ENCODE measurements at places on chromosomes 7 and 10.

- no peak for DNase-seq
Measured at GRCh38 chr7:35967366-35968139, 166.7 kb downstream of the SEPTIN7 start.

- no peak for DNase-seq
Measured at GRCh38 chr10:58963723-58964124, 212.7 kb upstream of the PHYHIPL start.

DNA sequence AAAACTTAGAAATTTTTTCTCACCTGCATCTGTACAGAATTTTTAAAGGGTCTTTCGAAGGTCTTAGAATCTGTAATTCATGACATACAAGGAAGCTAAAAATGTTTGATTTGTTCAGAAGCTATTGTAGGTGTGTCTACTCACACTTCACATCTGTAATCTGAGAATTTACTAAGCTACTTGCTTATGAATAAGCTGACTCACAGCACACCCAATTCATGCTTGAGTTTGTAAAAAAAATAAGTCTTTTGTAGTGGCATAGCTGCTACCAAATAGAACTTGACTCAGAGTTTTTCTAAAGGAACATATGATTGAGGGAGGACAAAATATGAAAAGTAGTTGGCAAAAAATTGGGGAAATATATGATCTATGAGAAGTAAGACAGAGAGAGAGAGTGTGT, 12.7 kb upstream of the AGR2 start:
- no peak for DNase-seq

DNA sequence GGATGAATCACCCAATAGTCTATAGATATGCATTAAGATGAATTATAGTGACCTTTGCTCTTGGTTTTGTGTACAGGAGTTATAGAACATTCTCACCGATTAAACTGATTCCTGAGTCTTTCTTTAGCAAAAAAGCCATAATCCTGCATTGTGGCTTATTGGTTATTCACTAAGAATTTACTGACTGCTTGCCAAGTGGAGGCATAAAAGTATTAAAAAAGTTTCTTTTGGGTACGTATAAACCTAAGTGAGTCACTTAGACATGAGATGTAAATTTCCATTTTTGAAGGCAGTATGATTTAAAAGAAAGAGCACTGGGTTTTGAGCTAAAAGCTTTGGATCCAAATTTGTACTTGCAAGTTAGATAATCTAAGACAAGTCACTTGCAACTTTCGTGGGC, 100.7 kb downstream of the CDK6 start:
- DNase-seq: no peak

GRCh38 chr7:152643979-152644559, 31.9 kb downstream of the XRCC2 start:
- DNase-seq: no peak

GRCh38 chr7:71509381-71509780, 377.4 kb downstream of the GALNT17 start:
- DNase-seq: no peak

DNA sequence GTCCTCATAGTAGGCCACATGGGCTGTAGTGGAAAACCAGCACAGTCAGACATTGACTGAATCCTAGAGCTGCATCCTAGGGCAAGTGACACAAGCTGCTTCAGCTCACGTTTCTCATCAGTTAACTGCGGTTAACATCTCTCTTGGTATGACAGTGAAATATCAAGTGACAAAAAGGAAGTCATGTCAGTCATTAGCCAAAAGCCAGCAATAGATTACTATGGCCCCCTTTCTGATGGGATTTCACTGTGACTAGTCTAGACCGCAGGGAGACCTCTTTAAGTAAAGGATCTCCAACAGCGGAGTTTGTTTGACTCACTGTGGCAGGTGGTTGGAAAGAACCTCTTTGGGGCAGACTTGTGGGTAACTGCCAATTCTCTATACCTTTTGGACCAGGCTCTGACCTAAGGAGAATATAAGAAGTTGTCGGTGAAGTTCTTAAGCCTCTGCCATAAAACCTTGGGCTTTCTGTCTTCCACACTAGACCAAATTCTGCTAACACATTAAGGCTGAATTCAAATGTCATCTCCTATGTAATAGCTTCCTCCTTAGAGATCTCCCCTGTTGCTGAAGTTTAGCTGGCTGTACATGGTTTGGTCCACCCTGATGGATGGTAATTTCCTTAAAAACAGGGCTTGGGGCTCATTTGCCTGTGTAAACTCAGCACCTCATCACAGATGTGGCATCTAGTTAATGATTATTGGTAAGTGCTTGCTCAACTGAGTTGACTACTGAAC, 115.3 kb downstream of the SGMS1 start:
- no peak for DNase-seq

Measured in nephron progenitor cell (in vitro differentiated cells).